ENCODE measurements at places on chromosomes 2 and 18.

- H3K4me3 ChIP-seq = no peak overlapping the region
- no peaks in the 10 kb centered on the region for H3K4me1 ChIP-seq
- H3K27me3 ChIP-seq = no peaks in the 10 kb centered on the region
- H3K27ac ChIP-seq = no peak overlapping the region
- DNase-seq = no peak
Measured at GRCh38 chr2:136013955-136014354, 28.5 kb upstream of the DARS1 start.

- no peak overlapping the region for H3K4me3 ChIP-seq
- H3K36me3 ChIP-seq = no peaks in the 10 kb centered on the region
- H3K27ac ChIP-seq = peak overlapping the region; percentile 13
- H3K27me3 ChIP-seq = no peaks in the 10 kb centered on the region
Measured at GRCh38 chr2:74206180-74206688, 7.8 kb downstream of the MTHFD2 start.

DNA sequence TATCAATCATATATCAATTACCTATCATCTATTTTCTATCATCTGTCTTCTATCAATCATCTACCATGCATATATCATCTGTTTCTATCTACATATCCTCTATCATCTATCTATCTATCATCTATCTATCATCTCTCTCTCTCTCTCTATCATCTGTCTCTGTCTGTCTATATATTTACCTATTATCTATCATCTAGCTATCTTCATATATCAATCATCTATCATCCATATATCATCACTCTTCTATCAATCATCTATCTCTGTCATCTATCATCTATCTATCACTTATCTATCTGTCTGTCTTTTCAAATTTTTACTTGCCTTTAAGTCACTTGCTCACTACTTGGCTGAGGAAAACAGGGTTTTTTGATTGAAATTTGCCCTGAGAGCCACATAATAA, 592.3 kb downstream of the DCDC2C start:
- H3K27me3 ChIP-seq = no peaks in the 10 kb centered on the region
- H3K36me3 ChIP-seq = no peaks in the 10 kb centered on the region
- no peak overlapping the region for H3K4me3 ChIP-seq
- no peak for DNase-seq
- no peak overlapping the region for H3K27ac ChIP-seq
- no peaks in the 10 kb centered on the region for H3K4me1 ChIP-seq

- H3K27me3 ChIP-seq = no peaks in the 10 kb centered on the region
- no peak overlapping the region for H3K4me3 ChIP-seq
Measured at GRCh38 chr2:2879781-2880180, 497.8 kb downstream of the EIPR1 start.

GRCh38 chr2:38187541-38188011, 111.6 kb upstream of the CYP1B1 start:
- no peak overlapping the region for H3K4me3 ChIP-seq
- DNase-seq = peak; percentile 83
- peak overlapping the region; percentile 62 for H3K27ac ChIP-seq
- no peaks in the 10 kb centered on the region for H3K36me3 ChIP-seq
- H3K4me1 ChIP-seq = peaks cover 11% of the 10 kb centered on the region
- H3K27me3 ChIP-seq = no peaks in the 10 kb centered on the region

GRCh38 chr2:221104361-221104811, 467.7 kb downstream of the EPHA4 start:
- DNase-seq = peak; percentile 49
- H3K27me3 ChIP-seq = no peaks in the 10 kb centered on the region
- H3K4me3 ChIP-seq = no peak overlapping the region
- H3K36me3 ChIP-seq = no peaks in the 10 kb centered on the region

DNA sequence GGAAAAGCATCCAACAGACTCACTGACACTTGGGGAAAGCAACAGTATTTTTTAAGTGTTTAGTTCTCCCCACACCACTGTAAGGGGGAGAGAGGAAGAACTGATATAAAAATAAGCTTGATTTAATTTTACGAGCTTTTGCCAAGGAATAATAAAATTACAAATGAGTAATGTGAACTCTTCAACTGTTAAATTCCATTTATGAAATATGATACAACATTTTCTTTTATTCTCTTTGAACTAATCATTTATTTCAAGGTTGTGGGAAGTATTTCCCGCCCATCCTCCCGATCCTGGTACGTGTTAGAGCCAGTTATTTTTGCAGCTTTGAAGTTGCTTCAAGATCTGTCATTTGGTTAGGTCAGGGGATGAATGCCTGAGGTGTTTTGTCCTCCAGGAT, 35.2 kb downstream of the WDPCP start:
- H3K27me3 ChIP-seq = no peaks in the 10 kb centered on the region
- no peak overlapping the region for H3K4me3 ChIP-seq
- H3K36me3 ChIP-seq = no peaks in the 10 kb centered on the region

DNA sequence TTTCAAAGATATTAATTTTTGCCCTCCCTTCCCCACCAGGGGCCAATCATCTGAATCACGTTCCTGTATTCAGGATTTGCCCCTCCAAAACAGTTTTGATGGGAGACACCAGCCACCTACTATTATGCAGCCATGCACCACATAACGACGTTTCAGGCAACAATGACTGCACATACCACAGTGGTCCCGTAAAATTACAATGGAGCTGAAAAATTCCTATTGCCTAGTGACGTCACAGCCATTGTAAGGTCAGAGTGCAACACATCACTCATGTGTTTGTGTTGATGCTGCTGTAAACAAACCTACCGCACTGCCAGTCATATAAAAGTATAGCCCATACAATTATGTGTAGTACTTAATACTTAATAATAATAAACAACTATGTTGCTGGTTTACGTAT, 22.6 kb downstream of the ITM2C start:
- no peak for DNase-seq
- no peak overlapping the region for H3K27ac ChIP-seq
- H3K4me3 ChIP-seq = no peak overlapping the region
- no peaks in the 10 kb centered on the region for H3K36me3 ChIP-seq
- H3K27me3 ChIP-seq = no peaks in the 10 kb centered on the region

- H3K4me1 ChIP-seq = no peaks in the 10 kb centered on the region
- no peaks in the 10 kb centered on the region for H3K27me3 ChIP-seq
- no peak for DNase-seq
- no peak overlapping the region for H3K4me3 ChIP-seq
- H3K27ac ChIP-seq = no peak overlapping the region
Measured at GRCh38 chr18:56076723-56077122, 488.7 kb upstream of the TCF4 start.

GRCh38 chr2:215702116-215702902, 266.4 kb upstream of the FN1 start:
- H3K4me3 ChIP-seq = no peak overlapping the region
- no peaks in the 10 kb centered on the region for H3K36me3 ChIP-seq
- DNase-seq = no peak
- H3K27me3 ChIP-seq = no peaks in the 10 kb centered on the region
- no peaks in the 10 kb centered on the region for H3K4me1 ChIP-seq
- no peak overlapping the region for H3K27ac ChIP-seq

GRCh38 chr2:32976409-32977063, 29.8 kb downstream of the LTBP1 start:
- H3K4me1 ChIP-seq = no peaks in the 10 kb centered on the region
- H3K27me3 ChIP-seq = no peaks in the 10 kb centered on the region
- no peaks in the 10 kb centered on the region for H3K36me3 ChIP-seq
- no peak for DNase-seq

GRCh38 chr2:38521835-38522234, 80.9 kb downstream of the HNRNPLL start:
- DNase-seq = no peak
- H3K4me3 ChIP-seq = no peak overlapping the region
- H3K36me3 ChIP-seq = no peaks in the 10 kb centered on the region
- H3K4me1 ChIP-seq = no peaks in the 10 kb centered on the region
- H3K27ac ChIP-seq = no peak overlapping the region

DNA sequence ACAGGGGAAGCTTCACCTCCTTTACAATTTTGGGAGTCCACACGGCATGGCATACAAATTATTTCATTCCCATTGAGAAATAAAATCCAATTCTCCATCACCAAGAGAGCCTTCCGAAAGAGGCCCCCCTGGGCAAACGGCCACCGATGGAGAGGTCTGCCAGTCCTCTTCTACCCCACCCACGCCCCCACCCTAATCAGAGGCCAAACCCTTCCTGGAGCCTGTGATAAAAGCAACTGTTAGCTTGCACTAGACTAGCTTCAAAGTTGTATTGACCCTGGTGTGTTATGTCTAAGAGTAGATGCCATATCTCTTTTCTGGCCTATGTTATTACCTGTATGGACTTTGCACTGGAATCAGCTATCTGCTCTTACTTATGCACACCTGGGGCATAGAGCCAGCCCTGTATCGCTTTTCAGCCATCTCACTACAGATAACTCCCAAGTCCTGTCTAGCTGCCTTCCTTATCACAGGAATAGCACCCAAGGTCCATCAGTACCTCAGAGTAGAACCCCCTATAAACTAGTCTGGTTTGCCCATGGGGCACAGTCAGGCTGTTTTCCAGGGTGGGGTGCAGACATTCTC, 58.3 kb downstream of the BCL11A start:
- no peak overlapping the region for H3K27ac ChIP-seq
- no peak for DNase-seq
- no peaks in the 10 kb centered on the region for H3K36me3 ChIP-seq
- H3K27me3 ChIP-seq = no peaks in the 10 kb centered on the region
- no peak overlapping the region for H3K4me3 ChIP-seq

DNA sequence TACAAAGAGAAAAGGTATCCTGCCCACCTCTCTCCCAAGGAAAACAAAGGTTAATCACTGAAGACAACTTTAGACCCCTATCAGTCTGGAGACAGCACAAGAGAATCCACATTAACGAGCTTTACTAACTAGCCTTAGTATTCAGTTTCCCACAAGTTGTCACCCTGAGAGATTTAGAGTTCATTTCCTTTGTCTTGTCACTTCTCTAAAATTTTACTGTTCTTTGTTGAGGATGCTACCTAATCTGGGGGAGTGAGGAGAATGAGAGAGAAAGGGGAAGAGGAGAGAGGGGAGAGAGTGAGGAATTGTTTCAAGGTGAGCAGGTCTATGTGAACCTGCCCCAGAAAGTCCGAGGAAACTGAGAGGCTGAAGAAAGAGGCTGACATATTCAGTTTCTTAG, 28.4 kb downstream of the C2orf76 start:
- no peak overlapping the region for H3K4me3 ChIP-seq
- no peaks in the 10 kb centered on the region for H3K4me1 ChIP-seq
- DNase-seq = no peak
- no peaks in the 10 kb centered on the region for H3K36me3 ChIP-seq

GRCh38 chr2:38214209-38214717, 138.3 kb upstream of the CYP1B1 start:
- H3K4me3 ChIP-seq = no peak overlapping the region
- H3K4me1 ChIP-seq = peaks cover 17% of the 10 kb centered on the region
- no peak overlapping the region for H3K27ac ChIP-seq
- DNase-seq = no peak

DNA sequence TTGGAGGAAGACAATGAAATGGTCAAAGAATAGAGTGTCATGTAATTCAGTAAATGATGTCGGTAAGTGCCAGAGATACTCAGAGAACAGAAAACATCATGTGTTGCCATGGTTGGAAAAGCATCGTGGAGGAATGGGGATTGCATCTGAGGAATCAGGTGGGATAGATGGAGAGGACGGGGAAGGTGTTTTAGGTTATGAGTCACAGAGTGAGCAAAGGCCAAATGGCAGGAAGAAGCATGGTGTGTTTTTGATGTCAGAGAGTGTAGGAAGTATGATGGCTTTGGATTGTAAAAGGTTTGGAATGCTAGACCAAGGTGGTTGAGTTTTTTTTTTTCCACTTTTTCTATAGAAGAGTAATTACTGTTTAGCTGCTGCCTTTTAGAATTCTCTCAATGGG, 27.5 kb upstream of the CD28 start:
- no peaks in the 10 kb centered on the region for H3K4me1 ChIP-seq
- no peaks in the 10 kb centered on the region for H3K27me3 ChIP-seq
- no peak overlapping the region for H3K4me3 ChIP-seq

DNA sequence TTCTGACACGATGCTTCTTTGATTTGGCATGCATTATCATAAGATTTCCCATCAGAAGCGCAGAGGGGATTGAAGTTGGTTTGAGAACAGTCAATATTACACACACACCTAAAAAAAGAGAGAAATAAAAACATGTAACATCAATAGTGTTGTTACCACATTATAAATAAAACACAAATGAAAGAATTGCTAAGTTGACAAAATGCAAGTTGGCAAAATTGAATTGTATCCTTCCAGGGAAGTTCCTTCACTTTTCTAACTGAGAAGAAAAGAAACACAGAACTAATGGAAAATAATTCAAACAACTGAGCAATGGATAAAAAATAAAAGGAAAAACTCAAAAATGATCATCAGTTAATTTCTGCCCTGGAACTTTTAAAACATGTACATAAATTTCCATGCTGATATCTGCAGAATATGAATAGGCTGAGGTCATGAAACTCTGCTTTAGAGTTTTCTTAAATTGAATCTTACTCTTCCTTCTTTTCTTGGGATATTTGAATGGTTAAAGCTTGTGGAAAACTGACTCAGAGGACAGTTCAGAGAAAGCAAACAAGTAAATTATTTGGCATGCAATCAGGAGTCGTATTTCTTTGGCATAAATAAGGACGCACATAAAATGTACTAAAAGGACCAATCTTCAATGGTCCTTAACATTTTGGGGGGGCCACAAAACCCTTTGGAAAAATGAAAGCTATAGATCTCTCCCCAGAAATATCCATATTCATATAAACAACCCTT, 152.4 kb upstream of the CAVIN2 start:
- H3K27ac ChIP-seq = no peak overlapping the region
- no peak overlapping the region for H3K4me3 ChIP-seq
- DNase-seq = no peak
- no peaks in the 10 kb centered on the region for H3K36me3 ChIP-seq

- no peaks in the 10 kb centered on the region for H3K36me3 ChIP-seq
- no peaks in the 10 kb centered on the region for H3K4me1 ChIP-seq
- no peak overlapping the region for H3K27ac ChIP-seq
- no peak for DNase-seq
Measured at GRCh38 chr2:157786663-157787363, 89.3 kb downstream of the ACVR1 start.

DNA sequence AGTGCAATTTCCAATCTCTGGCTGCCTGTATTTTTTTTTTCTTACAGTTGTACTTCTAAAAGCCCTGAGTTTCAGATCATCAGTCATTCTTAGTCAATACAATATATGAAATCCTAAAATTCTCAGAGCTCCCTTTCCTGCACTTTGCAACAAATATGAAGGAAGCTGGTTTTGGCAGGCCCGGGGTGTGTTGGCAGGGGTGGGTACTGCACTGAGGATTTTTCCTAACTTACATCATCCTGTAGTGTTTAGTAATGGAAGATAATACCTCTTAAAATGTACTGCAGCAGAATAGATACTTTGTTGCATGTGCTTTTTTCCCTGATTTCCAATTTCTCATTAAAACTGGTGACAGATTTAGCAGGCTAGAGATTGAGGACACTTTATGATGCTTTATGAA, 374.6 kb downstream of the PTH2R start:
- no peak for DNase-seq
- H3K36me3 ChIP-seq = no peaks in the 10 kb centered on the region
- no peaks in the 10 kb centered on the region for H3K27me3 ChIP-seq
- no peaks in the 10 kb centered on the region for H3K4me1 ChIP-seq
- no peak overlapping the region for H3K4me3 ChIP-seq
